Hematopoietic multipotent progenitor cell (in vitro differentiated cells): ENCODE measurements at places on chromosomes 1 and 21.
A peak's percentile ranks its signal among the peaks of the same experiment; 100 is the strongest.

DNA sequence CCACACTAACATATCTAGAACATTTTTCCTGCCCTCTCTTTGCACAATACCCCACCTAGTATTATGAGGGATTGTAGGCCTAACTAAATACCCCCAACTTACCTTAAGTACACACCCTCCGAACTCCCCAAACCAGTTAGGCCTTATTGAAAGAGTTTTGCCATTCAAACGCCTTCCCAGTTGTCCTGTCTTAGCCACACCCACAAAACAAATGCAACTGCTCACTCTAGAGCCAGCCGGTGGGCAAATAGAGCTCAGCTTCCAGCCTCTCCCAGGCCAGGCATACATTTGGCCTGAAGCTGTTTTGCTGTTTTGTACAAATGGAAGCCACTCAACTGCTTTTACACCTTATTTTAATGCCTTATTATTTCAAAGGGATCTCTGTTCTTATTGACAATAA, 224.2 kb upstream of the RUNX1 start:
- no peak for DNase-seq

DNA sequence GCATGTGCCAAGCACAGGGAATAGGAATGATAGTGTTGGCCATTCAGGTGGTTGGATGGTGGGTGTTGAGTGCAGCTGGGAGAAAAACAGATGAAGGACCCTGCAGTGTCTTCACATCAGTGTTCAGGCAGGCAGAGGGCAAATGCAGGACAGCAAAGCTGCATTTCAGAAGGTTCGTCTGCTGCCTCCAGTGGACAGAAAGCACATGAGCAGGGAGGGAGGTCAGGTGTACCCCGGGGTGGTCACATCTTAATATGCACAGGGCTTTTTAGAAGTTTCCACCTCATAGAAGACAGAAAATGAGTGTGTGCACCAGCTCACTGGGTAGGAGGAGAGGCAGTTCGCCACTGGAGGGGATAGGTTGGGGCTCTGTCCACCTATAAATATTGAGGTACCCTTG, 184.9 kb downstream of the SLC35F3 start:
- DNase-seq: no peak

DNA sequence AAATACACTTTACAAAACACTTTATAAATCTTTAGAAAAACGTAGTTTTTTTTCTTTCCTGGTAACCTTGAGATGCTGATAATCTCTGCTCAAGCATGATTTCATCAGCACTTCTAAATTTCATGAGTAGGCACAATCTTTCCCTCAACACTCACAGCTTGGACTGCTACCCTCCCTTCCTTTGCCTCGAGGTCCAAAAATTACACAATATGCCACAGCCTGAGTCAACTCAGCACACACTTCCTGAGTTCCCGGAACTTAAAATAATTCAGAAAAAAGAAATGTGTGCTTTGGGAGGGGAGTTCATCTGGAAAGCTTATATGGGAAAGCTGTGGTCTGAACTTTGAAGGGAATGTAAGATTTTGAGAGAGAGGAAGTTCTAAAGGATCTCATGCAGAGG, 5.9 kb downstream of the CLCA2 start:
- DNase-seq: no peak

GRCh38 chr1:225479996-225480720, 52.3 kb upstream of the LBR start:
- DNase-seq: no peak

GRCh38 chr1:235885655-235886262, 19.1 kb upstream of the LYST start:
- no peak for DNase-seq

DNA sequence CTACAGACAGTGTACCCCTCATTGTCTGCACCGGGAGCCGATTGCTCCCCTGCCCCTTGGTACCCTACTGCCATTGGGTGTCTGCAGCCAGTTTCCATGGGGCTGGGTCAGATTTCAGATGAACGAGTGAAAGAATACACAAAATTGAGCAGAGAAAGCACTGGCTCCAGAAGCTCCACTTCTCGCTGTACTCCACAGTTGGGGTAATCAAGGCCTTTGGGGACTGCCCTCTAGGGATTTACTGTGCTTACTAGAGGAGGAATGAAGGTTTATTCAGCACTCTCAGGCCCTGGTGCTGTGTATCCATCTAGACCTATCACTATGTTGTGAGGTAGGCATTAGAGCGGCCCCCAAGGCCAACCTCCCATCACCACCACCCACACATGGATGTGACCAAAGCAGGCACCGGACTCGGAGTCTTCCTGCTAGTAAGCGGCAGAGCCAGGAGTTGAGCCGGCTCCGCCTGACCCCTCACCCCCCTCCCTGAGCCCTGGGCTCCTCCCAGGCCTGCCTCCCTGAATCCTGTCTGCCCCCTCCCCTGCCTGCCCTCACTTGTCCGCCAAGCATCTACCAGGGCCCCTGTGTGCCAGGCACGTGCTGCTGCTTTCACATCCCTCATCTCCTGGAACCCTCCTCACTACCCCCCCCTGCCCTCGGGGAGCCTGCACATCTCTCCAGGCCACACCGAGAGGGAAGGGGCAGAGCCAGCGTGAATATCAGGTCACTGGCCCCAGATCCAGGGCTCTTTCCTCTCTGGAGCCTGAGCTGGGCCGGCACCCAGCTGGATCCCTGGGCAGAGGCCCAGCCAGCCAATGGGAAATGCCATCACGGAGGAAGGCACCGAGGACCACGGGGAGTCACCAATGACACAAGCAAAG, 23.3 kb downstream of the KCNN3 start:
- no peak for DNase-seq

- DNase-seq: peak; percentile 84
Observed at GRCh38 chr1:27341525-27342252, at the start of gene SYTL1. TSS of gene SYTL1 (plus strand) at chr1:27342022. CDS start at chr1:27345335, 3,313 bp downstream.
